ENCODE measurements at places on chromosomes 1 and 21.

GRCh38 chr1:18581420-18581880 lies 49.2 kb upstream of the PAX7 start:
- H3K27ac ChIP-seq = no peak overlapping the region
- no peak for DNase-seq
- no peaks in the 10 kb centered on the region for H3K36me3 ChIP-seq
- no peaks in the 10 kb centered on the region for H3K4me1 ChIP-seq

GRCh38 chr1:29514361-29515169 lies 278.2 kb downstream of the PTPRU start:
- no peak overlapping the region for H3K27ac ChIP-seq
- H3K36me3 ChIP-seq = no peaks in the 10 kb centered on the region

GRCh38 chr1:1087351-1088028 lies 13.4 kb upstream of the RNF223 start:
- H3K27ac ChIP-seq = no peak overlapping the region
- no peaks in the 10 kb centered on the region for H3K4me1 ChIP-seq
- no peaks in the 10 kb centered on the region for H3K27me3 ChIP-seq

DNA sequence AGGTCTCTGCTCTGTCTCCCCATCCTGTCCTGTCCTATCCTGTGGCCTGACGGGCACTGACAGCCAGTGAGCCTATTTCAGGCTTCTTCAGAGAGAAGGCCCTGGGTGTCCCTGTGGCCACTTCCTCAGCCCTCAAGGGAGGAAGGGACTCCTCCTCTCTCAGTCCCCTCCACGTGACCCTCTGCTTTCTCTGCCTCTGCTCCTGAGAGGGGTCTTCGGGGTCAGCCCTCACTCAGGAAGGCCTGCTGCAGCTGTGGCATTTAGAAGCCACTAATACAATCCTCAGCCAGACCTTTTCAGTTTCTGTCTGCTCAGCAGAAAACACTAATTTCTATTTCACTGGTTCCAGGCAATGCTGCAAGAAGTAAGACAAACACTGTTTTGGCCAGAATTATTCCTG lies 43.6 kb upstream of the ETV3 start:
- no peaks in the 10 kb centered on the region for H3K36me3 ChIP-seq
- DNase-seq = no peak
- no peak overlapping the region for H3K4me3 ChIP-seq
- H3K27ac ChIP-seq = no peak overlapping the region
- peaks cover 31% of the 10 kb centered on the region for H3K27me3 ChIP-seq
- no peaks in the 10 kb centered on the region for H3K4me1 ChIP-seq

- no peaks in the 10 kb centered on the region for H3K36me3 ChIP-seq
- peaks cover 31% of the 10 kb centered on the region for H3K27me3 ChIP-seq
- H3K27ac ChIP-seq = no peak overlapping the region
These were observed 4.4 kb downstream of the KCNN3 start for GRCh38 chr1:154865442-154866256.

GRCh38 chr21:41650526-41651145 lies 116.2 kb downstream of the RIPK4 start:
- H3K27me3 ChIP-seq = peaks cover 5% of the 10 kb centered on the region
- no peak overlapping the region for H3K4me3 ChIP-seq
- H3K27ac ChIP-seq = no peak overlapping the region
- H3K36me3 ChIP-seq = no peaks in the 10 kb centered on the region

GRCh38 chr1:41805771-41806471 lies 112.8 kb downstream of the HIVEP3 start:
- DNase-seq = no peak
- H3K4me3 ChIP-seq = peak overlapping the region; percentile 66
- peak overlapping the region; percentile 66 for H3K27ac ChIP-seq
- peaks cover 67% of the 10 kb centered on the region for H3K4me1 ChIP-seq

DNA sequence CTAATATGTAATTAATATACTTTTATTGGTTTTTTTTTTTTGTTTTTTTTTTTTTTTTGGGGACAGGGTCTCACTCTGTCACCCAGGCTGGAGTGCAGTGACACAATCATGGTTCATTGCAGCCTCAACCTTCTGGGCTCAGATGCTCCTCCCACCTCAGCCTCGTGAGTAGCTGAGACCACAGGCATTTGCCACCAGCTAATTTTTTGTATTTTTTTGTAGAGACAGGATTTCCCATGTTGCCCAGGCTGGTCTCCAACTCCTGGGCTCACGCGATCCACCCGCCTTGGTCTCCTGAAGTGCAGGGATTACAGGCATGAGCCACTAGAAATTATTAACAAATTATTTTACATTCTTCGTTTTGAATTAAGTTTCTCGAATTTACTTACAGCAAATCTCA lies 16.8 kb upstream of the POGZ start:
- no peak overlapping the region for H3K27ac ChIP-seq
- peaks cover 3% of the 10 kb centered on the region for H3K4me1 ChIP-seq
- no peak for DNase-seq
- peaks cover 5% of the 10 kb centered on the region for H3K27me3 ChIP-seq
- peaks cover 5% of the 10 kb centered on the region for H3K36me3 ChIP-seq

DNA sequence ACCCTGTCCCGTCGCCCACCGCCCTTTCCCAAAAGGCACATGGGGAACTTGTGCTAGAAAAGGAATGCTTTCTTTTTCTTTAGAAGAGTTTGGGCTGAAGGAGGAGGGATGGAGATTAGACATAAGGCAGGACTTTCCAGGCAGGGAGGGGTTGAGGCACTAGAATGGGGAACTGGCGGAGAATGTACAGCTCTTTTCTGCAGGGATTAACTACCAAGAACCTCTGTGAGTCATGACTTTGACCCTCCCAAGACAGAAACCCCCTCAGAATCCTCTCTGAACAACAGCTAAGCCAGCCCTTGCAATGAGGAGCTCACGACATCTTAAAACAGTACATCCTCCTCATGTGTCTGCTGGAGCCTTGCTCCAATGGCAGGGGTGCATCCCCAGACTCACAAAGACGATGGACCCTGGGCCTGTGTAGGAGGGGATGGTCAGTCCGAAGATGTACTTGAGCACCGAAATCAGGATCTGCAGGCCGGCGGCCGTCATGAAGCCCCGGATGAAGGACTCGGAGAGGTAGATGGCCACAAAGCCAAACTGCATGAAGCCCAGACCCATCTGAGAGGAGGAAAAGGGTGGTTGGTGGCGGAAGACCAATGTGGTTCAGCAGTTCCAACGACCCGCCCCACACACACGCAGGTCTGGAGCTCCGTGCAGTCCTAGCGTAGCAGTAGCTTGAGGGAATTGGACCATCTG lies 13.6 kb downstream of the SLC26A9 start:
- H3K4me1 ChIP-seq = no peaks in the 10 kb centered on the region
- no peak for DNase-seq
- H3K27ac ChIP-seq = no peak overlapping the region
- no peak overlapping the region for H3K4me3 ChIP-seq
- H3K36me3 ChIP-seq = no peaks in the 10 kb centered on the region
- peaks cover 42% of the 10 kb centered on the region for H3K27me3 ChIP-seq

DNA sequence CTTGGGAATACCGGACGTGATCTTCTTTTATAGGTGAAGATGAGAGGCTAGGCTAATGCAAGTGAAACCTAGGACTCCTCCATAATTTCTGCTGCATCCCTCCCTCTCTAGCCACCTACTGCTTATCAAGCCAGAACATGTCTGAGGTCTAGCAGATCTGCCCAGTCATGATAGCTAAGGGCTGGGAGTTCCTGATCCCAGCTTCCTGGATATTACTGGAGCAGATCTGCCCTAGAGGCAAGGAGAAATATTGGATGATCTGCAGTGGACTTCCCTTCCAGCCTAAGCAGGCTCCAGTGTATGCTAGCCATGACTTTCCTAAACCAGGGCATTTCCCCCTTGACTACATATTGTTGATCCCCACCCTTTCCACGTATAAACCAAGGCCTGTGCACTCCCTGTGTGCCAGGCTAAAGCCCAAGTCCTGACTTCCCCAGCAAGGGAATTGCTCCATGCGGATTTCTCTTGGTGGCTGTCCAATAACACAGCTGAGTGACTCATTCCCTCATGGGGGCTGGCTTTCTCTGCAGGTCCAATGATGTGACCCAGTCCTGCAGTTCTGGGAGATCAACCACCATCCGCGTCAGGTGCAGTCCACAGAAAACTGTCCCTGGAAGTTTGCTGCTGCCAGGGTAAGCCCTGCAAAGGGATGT lies 15.5 kb upstream of the SARS1 start:
- no peak overlapping the region for H3K4me3 ChIP-seq
- peaks cover 3% of the 10 kb centered on the region for H3K27me3 ChIP-seq
- no peak overlapping the region for H3K27ac ChIP-seq
- no peaks in the 10 kb centered on the region for H3K36me3 ChIP-seq

All from natural killer cell treated with Interleukin-12 subunit alpha and Interleukin-12 subunit beta and Interleukin-15 and Interleukin-18, amount 100 ng/mL, for 72 hours (primary cell).